ENCODE measurements at places on chromosomes 3 and 15.

GRCh38 chr3:185503521-185503920 is 4.7 kb upstream of the TMEM41A start:
- no peak for DNase-seq

DNA sequence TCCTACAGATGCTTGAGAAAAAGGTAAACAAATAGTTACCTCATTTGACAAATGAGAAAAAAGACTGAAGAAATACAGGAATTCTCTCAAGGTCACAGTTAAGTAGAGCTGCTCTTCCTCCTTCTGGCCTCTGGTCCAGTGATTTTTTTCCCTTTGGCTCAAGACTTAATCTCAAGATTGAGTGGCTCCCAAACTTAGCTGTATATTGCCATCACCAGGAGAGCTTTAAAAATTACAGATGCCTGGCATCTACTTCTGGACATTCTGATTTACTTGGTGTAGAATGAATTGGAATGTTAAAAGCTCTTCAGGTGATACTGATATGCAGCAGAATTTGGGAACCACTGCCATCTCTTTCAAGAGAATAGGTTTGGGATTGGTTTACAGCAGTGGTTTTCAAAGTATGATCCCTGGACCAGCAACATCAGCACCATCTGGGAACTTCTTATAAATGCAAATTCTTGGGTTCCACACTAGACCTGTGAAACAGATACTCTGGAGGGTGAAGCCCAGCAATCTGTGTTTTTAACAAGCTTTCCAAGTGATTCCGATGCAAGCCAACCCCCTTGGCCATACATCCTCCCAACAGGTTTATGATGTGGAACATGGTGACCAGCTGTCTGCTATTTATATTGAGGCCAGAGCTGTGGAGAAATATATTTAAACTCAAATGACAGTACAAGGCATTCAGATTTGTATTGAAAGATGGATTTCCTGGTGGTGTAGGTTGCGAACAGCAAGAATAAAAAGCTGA is 333.0 kb upstream of the RARB start:
- no peak for DNase-seq

DNA sequence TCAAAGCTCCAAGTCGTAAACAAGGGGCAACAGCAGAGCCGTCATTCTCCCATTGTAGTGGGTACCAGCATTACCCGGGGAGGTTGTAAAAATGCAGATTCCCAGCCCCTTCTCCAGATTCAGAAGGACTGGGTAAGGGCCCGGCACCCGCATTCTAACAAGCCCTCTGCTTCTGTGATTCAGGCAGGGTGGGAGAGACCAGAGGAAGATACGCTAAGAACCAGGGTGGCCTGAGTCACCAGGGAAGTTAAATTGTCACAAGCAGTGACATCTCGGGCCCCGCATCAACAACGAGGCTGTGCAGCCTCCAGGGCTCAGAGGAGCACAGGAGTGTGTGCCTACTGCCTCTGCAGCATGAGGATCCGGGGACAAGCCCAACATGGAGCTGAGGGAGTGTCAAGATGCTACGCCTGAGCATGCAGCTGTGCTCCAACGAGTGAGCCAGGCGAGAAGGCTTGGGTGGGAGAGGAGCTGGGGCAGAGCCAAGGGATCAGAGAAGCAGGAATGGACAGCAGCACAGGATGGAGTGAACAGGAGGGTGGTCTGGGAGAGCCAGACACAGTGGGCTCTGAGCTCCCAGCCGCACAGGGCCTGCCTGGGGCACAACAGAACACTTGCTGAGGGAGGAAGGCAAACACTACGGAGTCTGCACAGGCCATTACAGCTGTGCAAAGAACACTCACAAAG is 68.5 kb downstream of the CPN2 start:
- no peak for DNase-seq

- peak; percentile 49 for DNase-seq
Observed at GRCh38 chr15:23035964-23036566, 3.3 kb downstream of the TUBGCP5 start.

- DNase-seq = no peak
Observed at GRCh38 chr3:52372822-52373504, 56.8 kb downstream of the DNAH1 start.

- DNase-seq = no peak
Observed at GRCh38 chr3:14876921-14877333, 58.2 kb downstream of the FGD5 start.

DNA sequence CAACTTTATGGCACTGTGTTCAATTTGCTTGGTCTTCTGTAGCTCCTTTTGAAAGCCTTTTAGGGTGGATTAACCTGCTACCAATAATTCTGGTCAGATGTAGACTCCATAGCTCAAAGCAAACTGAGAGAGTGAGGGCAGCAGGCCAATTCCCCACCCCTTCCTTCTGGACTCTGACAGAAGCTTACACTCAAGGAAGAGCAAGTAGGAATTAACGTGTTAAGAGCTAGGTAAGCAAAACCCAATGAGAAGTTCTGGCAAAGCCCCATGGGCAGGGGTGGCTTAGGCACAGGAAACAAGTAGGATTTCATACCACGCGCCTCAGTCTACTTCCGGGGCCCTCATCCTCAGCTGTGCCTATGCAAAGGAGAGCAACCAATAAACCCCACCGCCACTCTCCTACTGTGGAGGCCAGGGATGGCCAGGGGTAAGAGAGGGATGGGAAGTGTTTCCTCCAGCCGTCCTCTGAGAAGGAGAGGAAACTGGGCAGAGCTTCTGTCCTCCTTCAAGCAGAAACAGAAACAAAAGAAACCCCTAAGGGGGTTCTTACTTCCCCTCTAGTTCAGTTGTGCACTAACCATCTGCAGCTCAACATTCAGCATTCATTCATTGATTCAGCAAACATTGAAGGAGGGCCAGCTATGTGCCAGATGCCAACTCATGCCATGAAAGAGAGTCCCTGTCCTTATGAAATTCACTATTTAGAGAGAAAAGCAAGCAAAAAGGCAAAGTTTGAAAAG is 12.6 kb downstream of the CCR5 start:
- no peak for DNase-seq

- no peak for DNase-seq
Observed at GRCh38 chr15:51203797-51204196, 109.1 kb upstream of the TNFAIP8L3 start.

All from activated CD8-positive, alpha-beta memory T cell treated with anti-CD3 and anti-CD28 coated beads, Interleukin-2, amount 50 U/mL, for 4 hours (primary cell).